ENCODE measurements at places on chromosomes 5 and 9.

GRCh38 chr5:140357726-140358093, 2.3 kb upstream of the SLC4A9 start:
- peak; percentile 55 for DNase-seq

GRCh38 chr9:82679472-82679871, 383.5 kb downstream of the RASEF start:
- no peak for DNase-seq

GRCh38 chr5:88879724-88880123, 3.3 kb downstream of the MEF2C start:
- no peak for DNase-seq

DNA sequence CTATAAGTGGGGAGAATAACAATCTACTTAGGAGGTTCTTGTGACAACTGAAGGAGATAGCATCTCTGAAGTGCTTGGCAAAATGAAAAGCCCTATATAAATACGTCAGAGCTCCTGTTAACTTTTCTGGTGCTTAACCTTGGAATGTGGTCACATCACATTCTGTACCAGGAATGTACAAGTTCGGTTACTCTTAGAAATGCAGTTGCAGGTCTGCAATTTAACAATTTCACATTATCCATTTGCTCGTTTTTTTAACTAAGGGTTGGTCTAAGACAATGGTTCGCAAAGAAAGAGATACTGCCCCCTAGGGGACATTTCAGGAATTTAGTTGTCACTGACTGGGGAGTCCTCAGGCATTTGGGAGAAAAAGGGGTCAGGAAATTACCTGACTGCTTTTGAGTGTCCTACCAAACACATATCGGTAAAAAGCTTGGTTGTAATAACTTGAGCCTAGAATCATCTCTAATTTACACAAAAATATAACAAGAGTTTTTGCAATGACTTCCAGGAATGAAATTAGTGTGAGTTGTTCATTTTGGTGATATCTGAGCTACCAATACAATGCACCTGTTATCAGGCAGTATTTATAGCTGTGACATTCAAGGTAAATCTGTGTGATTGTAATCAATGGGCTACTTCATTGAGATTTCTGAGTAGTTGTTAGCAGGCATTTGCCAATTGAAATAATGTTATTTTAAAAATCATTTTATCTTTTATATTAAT, 5.4 kb upstream of the HBEGF start:
- DNase-seq = peak; percentile 66

DNA sequence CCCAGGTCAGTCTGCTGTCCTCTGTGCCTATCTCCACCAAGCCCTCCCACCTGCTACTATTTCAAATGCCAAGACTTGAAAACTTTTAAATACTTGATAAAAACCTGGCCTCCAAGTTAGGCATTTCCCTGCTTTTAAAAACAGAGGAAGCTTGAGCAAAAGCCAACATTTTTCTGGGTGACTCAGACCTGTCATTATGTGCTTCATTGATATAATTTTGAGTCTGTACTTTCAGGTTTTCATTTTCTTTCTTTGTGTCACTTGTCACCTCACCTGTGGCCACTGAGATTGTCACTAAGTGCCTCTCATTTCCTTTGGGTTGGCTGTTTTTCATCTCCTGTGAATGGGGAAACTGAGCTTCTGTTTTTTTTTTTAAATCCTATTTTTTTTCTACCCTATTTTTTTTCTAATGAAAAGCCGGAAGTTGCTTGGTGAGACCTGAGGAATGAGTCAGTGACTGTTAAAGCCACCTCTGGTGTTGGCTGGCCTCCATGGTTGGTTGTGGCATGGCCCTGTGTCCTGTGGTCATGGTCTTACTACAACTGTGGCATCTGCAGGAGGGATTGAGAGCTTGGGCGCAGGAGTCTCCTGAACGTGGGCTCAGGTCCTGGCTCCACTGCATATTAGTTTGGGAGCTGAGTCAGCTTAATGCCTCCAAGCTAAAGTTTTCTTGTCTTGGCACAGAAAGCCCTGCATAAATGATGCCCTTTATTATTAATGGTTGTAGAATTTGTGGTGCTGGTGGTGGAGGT, 56.7 kb downstream of the ARHGAP26 start:
- no peak for DNase-seq

GRCh38 chr5:55535199-55535905, 588 bp upstream of the PLPP1 start:
- DNase-seq = no peak

DNA sequence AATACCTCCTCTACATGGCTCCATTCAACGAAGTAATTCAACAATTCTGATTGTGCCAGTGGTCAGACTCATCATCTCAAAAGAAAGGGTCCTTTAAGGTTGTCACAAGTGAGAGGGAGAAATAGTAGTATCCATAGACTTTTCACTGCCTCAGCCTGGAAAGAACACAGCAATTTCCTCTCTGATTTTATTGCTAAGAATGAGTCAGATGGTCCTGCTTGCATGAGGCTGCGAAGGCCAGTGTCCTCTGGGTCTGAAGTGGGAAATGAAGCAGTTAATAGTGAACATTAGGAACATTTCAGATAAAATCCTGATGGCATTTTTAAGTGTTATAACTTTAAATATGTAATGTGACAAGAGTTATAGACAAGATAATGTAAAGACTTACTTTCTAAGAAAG, 979.0 kb downstream of the EFNA5 start:
- DNase-seq = no peak

- DNase-seq = no peak
Measured at GRCh38 chr5:157793301-157793700, 49.8 kb downstream of the LSM11 start.

DNA sequence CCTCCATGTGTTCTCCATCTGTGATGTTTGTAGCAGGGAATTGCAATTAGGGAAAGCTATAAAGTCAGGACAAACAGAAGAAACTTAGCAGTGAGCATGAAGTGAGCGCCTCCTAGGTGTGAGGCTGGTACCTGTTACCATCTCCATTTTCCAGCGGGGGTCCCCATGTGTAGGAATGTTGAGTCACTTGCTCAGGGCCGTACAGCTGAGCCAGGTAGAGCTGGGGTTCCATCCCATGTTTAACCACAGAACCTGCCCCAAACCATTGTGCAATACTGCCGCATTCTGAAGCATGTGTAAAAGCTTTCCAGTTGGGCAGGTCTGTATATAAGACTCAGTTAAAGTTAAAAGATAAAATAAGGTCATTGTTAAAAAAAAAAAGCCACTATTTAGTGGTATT, 62.7 kb downstream of the NDFIP1 start:
- no peak for DNase-seq

GRCh38 chr9:113215132-113215531, 5.9 kb downstream of the FKBP15 start:
- DNase-seq = no peak

DNA sequence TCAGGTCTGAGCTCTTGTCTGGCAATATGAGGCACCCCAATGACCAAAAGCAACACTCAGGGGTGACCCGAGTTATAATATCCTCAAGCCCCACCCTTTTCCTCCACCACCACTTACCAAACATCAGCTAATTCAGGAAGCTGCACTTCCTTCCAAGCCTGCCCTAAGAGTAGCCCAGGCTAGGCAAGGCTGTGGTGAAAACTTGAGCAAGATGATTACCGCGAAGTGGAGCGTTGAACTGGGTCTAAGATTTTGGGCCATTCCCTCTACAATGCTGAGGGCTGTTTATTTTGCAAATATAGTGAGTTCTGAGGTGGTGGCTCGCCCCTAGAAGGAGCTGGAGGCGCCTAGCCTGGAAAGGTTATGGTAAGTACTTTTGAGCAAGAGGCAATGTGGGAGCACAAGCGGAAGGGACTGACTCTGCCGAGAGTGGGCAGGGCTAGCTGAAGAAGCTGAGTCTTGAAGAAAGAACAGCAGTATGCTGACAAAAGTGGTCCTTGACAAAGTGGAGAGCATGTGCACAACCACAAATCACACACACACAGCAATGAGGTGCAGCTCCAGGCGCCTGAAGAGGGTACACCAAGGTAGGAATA, at the start of gene HK3:
Gene HK3 (minus strand): TSS at position 51 of the 596 bp plus-strand sequence. CDS start 3,187 bp downstream, outside the sequence.
- no peak for DNase-seq

GRCh38 chr5:91978221-91978882, 595.2 kb upstream of the ARRDC3 start:
- no peak for DNase-seq

DNA sequence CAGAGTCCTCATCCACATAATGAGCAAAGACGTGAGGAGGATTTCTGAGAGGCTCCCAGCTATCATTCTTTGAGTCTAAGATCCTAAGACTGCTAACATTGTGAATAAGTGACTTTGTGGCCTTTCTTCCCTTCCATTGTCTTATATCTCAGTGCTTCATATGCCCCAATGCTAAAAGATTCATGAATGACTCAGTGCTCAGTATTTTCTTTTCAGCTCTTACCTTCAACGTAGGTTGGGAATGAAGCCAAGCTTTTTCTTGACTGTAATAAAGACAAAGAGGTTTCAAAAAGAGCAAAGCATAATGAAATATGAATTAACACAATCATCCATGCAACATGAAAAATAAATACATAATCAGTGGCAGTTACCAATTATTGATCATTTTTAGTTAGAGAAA, 146.4 kb downstream of the ENTREP1 start:
- DNase-seq = no peak

Data from effector CD4-positive, alpha-beta T cell (primary cell).